ENCODE measurements at places on chromosomes 12 and 14.

DNA sequence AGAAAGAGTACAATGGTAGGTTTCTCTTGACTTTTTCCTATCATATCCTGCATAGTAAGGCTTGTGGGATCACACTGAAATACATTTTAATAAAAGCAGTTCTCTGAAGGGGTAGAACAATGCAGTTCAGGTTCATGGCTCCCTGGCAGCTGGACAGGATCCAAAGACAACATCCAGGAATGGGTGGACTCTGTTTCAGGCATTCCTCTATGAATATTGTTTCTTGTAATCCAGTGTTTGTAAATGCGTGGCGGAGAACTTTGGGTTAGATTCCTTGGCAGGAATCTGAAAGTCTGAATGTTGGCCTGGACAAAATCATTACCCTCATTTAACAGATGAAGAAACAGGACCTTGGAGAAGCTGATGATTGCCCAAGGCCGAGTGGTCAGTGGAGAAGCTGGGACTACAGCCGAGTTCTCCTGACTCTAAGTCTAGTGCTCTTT, 43.5 kb downstream of the SYNE2 start:
- DNase-seq = peak; percentile 80

GRCh38 chr12:3247629-3248161, 170.5 kb downstream of the TSPAN9 start:
- DNase-seq = no peak

DNA sequence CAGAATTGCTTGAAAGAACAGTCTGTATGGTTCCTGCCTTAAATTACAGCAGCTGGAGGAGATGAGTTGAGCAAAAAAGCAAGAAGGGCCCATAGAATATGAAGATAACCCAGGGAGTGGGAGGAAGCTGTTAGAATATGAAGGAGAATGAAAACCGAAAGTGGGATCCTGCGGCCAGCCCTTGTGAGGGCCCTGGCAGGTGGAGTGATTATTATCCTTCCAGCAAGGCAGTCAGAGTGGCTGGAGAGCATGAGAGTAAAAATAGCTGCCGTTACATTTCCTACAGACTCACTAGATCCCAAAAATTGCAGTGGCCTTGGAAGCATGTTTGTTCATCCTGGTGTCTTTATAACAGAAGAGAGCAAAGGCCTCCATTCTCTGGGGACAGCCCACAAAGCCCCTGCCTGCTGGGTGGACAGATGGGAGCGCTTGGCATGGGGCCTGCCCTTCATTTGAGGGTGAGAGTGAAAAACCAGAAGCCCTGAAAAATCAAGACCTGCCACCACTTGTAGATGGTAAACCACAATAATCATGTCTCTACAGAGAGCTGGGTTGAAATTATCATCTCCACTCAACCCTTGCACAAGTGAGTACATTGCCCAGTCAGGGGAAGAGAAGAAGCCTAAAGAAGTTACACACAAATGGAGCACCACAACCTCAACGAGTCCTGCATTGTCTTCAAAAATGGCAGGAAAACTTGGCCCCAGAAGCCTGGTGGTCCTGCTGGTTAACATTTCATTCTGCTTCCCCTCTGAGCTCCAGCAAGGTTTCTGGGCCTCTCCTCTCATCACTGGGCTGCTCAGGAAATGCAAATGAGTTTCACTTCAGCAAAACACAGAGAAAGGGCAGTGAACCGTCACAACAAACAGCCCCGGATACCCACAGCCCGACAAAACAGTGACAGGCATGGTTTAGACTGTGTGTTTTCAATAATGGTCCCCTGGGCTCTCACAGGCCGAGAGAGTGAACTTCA, 20.5 kb downstream of the ZDHHC22 start:
- no peak for DNase-seq

DNA sequence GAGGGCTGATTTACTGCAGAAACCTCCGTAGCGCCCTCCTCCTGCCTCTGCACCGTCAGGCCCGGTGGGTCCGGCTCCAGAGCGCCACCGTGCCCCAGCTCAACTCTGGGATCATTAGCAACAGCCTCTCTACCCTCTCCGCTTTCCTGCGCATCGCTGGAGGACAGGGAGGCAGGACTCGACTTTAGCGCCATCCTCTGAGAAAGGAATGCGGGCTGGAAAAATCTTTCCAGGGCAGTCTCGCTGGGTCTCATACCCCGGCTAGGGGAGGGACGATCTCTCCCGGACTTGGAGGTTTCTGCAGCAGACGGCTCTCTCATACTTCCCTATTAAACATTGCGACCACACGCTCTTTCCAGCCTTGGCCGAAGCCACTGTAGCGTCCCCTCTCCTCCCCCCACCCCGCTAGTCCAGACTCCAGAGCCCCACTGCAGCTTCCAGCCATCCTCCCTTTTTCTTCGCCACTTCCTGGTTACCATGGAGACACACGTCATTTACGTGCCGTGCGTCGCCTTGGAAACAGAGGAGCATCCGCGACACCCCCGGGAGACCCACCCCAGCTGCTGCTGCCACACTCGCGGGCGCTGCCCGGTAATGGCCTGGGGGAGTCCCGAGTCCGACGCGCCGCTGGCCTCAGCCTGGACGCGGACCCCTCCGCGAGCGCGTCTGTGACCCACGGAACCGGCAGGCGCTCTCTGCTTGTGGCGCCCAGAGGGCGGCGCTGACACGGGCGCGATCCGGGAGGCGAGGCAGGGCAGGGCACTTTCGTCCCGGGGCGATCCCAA, at the start of gene CCDC184:
TSS of gene CCDC184 (plus strand) at position 554 of the 785 bp plus-strand sequence. CDS start 479 bp downstream, outside the sequence.
- peak; percentile 58 for DNase-seq

- peak; percentile 60 for DNase-seq
Observed at GRCh38 chr12:2752676-2753371, 41.9 kb upstream of the FKBP4 start.

- DNase-seq = no peak
Observed at GRCh38 chr14:51455041-51455835, 196.5 kb upstream of the FRMD6 start.

- DNase-seq = no peak
Observed at GRCh38 chr12:105899589-105899988, 239.2 kb downstream of the NUAK1 start.

DNA sequence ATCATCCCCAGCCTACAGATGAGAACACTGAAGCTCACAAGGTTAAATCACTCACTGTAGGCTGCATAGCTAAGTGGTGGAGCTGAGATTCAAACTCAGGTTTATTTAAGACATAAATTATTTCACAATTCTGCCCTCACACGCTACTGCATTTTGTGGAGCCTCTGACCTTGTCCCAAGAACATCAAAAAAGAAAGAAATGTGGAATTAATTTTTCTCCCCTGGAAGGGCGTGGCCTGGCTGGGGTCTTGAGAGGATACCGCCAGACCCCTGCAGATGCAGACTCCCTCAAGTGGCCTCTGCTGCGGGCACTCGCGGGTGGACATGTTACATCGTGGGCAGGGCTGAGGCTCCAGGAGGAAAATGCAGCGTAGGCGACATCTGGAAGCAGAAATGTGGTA, 40.6 kb downstream of the LTBP2 start:
- no peak for DNase-seq

DNA sequence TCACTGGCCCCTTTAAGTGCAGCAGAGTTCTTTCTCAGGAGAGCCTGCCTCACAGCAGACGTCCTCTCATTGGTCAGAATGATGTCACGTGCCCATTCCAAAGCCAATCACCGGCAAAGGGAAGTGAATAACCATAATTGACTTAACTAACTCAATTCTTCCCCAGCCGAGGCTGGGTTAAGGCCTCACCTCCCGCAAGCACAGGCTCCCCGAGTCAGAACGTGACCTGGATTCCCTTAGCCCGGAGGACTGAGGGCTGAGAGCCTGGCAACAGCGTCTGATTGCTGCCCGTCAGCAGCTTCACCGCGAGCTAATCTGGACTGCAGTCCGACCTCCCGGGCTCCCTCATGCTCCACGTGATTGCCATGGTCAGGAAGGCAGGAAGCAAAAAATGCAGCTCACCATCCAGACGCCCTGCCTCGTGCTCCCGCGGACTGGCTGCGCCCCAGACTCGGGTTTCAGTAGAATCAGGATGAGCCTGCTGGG, 92.1 kb upstream of the FZD10 start:
- DNase-seq = no peak

DNA sequence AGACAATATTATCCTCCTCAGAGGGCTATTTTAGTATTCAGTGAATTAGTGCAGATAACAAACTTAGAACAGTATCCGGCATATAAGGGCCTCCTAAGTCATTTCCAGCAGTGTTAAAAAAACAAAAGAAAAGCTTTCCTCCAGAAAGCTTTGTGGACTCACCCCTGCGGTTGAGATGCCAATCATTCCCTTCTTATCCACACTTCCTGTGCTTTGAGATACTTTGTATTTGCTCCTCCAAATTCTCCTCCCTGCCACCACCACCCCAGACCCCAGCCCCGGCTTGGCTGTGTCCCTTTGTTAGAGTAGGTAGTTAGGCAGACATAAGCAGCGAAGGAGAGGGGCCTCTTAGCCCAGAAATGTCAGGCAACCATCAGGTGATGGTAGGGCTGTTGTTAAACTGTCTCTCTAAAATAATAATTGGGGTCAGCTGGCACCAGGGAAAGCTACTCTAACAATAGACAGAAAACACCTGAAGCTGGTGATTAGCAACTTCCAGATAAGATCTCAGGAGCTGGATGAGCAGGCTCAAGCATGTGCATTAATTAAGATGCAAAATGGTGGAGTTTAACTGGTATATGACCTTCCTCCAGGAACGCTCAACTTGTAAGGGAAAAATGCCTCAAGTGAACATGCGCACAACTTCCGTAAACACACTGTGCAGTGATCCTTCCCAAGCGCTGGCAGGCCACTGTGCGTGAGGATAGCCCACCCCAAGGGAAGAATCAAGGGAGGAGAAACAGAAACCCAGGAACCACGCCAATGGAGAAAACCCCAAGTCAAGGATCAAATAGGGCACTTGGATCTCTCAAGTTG, 152.1 kb upstream of the EEA1 start:
- DNase-seq = no peak

GRCh38 chr12:88448337-88448915, 131.8 kb downstream of the KITLG start:
- no peak for DNase-seq

DNA sequence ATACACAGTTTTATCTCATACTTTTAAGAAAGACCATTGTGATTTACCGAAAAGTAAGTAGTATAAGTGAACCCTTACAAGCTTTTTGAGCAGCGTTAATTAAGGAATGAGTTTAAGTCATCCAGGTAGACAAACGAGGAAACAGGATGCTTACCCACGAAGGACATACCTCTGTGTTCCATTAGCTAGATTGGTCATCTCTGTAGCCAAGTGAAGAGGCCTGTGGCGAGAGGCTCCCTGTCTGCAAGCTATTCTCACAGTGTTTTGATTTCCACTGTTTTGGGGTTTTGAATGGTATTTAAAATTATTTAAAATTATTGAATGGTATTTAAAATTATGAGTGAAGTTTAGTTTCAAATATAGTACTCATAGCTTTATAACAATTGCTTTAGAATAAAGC, 342.1 kb upstream of the RGS6 start:
- DNase-seq = no peak

GRCh38 chr14:42140831-42141279, 534.2 kb downstream of the LRFN5 start:
- DNase-seq = no peak

DNA sequence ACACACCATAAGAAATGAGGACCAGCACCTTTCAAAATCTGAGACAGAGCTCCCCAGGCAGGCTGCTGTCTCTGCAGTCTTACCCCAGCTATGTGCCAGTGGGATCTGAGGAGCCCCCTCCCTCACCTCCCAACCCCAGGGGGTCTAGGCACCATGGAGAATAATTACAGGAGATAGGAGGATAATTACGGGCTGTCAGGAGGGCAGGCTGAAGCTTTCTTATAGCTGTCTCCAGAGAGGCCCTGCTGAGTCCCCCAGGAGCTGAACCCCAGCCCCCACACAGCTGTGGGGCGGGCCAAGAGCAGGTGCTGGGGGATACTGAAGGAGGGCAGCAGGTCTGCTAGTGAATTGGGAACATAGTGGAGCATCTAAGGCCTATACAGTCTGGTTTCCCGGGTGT, 6.8 kb downstream of the CPNE6 start:
- no peak for DNase-seq

DNA sequence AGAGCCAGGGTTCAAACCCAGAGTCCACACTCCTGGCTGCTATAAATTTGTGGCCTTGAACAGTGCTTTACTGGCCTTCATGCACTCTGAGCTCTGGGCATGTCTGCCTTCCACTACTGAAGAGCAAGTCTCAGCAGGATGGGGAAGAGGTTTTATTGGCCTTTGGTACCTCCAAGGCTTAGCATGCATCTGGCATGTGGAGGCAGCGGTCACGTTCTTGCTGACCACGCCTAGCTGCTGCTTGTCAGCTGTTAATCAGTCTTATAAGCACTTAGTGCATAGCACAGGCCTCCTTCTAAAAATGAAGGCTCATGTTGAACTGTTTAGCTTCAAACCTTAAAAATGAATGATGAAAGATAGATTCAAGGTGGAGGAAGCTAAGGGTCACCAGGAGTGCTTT, 177.5 kb downstream of the PELI2 start:
- no peak for DNase-seq

DNA sequence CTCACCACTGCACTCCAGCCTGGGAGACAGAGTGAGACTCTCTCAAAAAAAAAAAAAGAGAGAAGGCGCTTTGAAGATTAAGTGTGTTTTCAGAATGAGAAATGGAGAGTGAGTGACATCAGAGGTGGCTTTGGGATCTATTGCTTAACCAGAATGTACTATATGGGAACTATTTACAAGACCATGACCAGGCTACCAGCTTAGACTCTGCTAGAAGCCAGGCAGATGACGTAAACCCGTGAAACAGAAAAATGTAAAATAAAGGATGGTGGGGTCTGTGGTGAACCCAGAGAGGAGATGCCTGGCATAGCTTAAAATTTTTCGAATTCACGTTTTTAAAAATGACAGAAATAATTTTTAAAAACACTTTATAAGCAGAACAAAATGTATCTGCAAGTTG, 82.0 kb downstream of the IFT43 start:
- no peak for DNase-seq

DNA sequence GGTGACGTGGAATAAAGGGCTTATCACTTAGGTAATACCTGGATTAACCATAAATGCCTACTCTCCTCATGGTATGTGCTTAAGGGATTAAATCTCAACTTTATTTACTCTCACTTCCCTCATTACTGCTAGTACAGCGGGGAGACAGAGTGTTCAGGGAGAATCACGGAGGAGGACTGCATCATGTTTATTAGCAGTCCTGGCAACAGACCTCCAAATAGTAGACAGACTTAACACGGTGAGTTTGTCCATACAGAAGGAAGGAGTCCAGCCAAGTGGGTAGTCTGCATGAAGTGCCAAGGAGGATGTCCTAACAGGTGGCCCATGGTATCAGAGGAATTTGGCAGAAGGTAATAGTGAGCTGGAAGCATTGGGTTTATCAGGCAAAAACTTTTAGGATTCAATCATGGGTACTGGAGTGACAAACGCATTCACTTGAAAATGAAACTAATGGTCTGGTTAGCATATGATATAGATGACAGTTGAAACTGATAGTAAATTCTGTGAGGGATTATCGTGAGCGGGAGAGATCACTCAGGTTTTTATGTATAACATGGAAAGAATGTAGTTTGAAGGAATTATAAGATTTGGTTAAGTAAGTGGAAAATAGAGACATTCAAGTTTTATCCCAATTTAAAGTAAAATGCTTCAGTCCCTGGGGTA, 471.8 kb downstream of the TMEM117 start:
- no peak for DNase-seq
